K562 (cell line): ENCODE measurements at places on chromosomes 6 and 20. TPM values are rescaled to one million over a fixed set of nuclear protein-coding genes. Genes with fewer than 3 reads are reported as not detected.

DNA sequence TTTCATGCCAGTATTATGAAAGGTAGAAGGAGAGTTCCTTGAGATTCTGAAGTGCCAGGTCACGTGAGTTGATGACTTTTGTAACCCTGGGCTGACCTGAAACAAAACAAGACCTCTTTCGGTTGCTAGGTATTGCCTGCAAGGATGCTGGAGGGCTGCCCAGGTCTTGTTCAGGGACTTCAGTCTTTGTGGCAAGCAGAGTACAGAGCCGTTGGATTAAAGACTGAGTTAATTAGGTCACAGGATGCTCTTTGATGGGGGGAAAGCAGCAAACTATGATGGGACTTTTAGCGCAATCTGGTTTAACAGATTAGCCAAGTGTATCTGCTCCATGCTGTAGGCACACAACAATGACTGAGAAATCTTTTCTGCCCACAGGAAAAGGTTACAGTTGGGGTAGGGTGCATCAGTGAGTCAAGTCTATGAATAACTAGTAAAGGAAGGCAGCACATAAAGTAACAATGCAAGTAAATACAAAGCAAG, 12.8 kb upstream of the ELOVL5 start:
- no peaks in the 10 kb centered on the region for H3K27me3 ChIP-seq
- no peak overlapping the region for H3K4me3 ChIP-seq
- no peaks in the 10 kb centered on the region for H3K36me3 ChIP-seq
- DNase-seq, result no peak
- peaks cover 20% of the 10 kb centered on the region for H3K4me1 ChIP-seq

DNA sequence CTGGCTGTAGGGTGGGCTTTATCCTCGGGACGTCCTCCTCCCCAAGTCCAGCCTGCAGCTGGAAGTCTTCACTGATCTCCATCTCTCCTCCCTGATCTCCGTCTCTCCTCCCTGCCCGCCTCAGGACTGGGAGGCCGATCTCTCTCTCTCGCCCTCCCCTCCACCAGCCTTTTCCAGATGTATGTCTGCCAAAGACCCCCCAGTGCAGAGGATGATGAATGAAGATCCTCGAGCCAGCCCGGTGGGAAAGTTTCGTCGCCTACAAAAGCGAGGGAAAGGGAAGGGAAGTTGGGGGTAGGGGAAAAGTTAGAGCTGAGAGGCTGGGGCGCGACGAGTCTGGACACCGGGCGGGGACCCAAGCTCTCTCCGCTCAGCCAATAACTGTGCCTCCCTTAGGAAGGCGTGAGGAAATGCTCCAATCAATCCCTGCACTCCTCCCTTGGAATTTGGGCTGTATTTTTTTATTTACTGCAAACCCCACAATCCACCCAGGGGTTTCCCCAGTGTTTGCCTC, 595 bp upstream of the SRF start:
- peak overlapping the region; percentile 83 for H3K4me3 ChIP-seq
- peak; percentile 28 for DNase-seq
- H3K4me1 ChIP-seq, result peaks cover 45% of the 10 kb centered on the region
- peaks cover 20% of the 10 kb centered on the region for H3K36me3 ChIP-seq
- peak overlapping the region; percentile 93 for H3K27ac ChIP-seq
- no peaks in the 10 kb centered on the region for H3K27me3 ChIP-seq

- H3K27me3 ChIP-seq, result no peaks in the 10 kb centered on the region
- H3K27ac ChIP-seq, result no peak overlapping the region
- no peaks in the 10 kb centered on the region for H3K4me1 ChIP-seq
- DNase-seq, result no peak
- H3K36me3 ChIP-seq, result no peaks in the 10 kb centered on the region
Observed at GRCh38 chr20:6588296-6588695, 179.2 kb upstream of the BMP2 start.

GRCh38 chr6:9204171-9204570, 768.8 kb upstream of the SLC35B3 start:
- H3K4me3 ChIP-seq, result no peak overlapping the region
- no peak overlapping the region for H3K27ac ChIP-seq
- no peak for DNase-seq
- no peaks in the 10 kb centered on the region for H3K4me1 ChIP-seq
- H3K27me3 ChIP-seq, result no peaks in the 10 kb centered on the region

- H3K4me3 ChIP-seq, result no peak overlapping the region
- H3K36me3 ChIP-seq, result no peaks in the 10 kb centered on the region
- H3K27ac ChIP-seq, result no peak overlapping the region
- no peaks in the 10 kb centered on the region for H3K4me1 ChIP-seq
Observed at GRCh38 chr20:9402546-9402945, 111.8 kb upstream of the LAMP5 start.

GRCh38 chr6:84764332-84765049, at the start of gene TBX18:
TSS of gene TBX18 (minus strand) at chr6:84764598. CDS start at chr6:84764181, 417 bp downstream.
- H3K36me3 ChIP-seq, result peaks cover 10% of the 10 kb centered on the region; the same call in 1 of the 3 replicates
- H3K4me3 ChIP-seq, result peak within 1 kb of the TSS; percentile 78
- H3K4me1 ChIP-seq, result peaks cover 7% of the 10 kb centered on the region; the same call in 2 of the 3 replicates
- H3K27ac ChIP-seq, result peak within 1 kb of the TSS; percentile 87
- H3K27me3 ChIP-seq, result no peaks in the 10 kb centered on the region

The APOBEC2 gene
- total RNA-seq, result not detected in 2 replicates

The RRBP1 gene
- total RNA-seq, result 25.7 and 32.0 TPM in 2 replicates

The LHFPL5 gene
- not detected in 2 replicates for total RNA-seq
